ENCODE measurements at places on chromosomes 5 and 9.
A peak's percentile ranks its signal among the peaks of the same experiment; 100 is the strongest.

- peaks cover 36% of the 10 kb centered on the region for H3K4me1 ChIP-seq
- H3K4me3 ChIP-seq: no peak overlapping the region
- DNase-seq: peak; percentile 45
- no peaks in the 10 kb centered on the region for H3K36me3 ChIP-seq
- H3K27ac ChIP-seq: peak overlapping the region; percentile 57
- no peaks in the 10 kb centered on the region for H3K27me3 ChIP-seq
Measured at GRCh38 chr5:123156577-123157296, 67.7 kb downstream of the PRDM6 start.

DNA sequence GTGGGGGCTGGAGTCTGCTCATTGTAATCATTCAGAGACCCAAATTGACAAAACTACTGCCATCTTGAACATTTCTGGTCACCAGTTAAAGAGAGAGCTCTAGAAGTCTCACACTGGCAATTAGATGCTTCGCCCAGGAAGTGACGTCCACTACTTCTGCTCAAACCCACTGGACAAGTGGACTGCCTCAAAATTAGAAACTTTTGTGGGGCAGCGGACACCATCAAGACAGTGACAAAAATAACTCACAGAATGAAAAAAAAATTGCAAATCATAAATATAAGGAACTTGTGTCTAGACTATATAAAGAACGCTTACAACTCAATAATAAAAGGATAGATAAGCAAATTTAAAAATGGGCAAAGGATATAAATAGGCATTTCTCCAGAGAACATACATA lies 9.8 kb upstream of the SLC46A2 start:
- no peak overlapping the region for H3K4me3 ChIP-seq
- no peaks in the 10 kb centered on the region for H3K27me3 ChIP-seq
- H3K4me1 ChIP-seq: no peaks in the 10 kb centered on the region
- DNase-seq: no peak

DNA sequence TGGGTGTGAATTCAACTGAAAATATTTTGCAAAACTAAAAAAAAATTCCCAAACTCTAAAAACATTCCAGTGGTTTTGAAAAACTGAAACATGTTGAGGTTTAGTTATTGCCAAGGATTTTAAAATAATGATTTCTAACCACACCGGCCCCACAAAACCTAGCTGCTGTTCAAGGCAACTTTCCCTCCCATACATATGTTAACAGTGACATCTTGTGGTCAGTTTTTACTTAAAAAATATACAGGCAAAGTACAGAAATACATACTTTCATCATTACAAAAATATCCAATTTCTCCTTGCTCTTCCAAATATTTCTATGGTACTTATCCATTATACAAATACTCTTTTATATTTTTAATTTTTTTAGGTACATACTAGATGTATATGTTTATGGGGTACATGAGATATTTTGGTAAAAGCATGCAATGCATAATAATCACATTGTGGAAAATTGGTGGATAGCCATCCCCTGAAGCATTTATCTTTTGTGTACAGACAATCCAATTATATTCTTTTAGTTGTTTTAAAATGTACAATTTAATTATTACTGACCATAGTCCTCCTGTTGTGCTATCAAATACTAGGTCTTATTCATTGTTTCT lies 34.4 kb upstream of the MRPS30 start:
- no peaks in the 10 kb centered on the region for H3K36me3 ChIP-seq
- no peaks in the 10 kb centered on the region for H3K27me3 ChIP-seq
- H3K27ac ChIP-seq: no peak overlapping the region
- no peak overlapping the region for H3K4me3 ChIP-seq

- H3K4me3 ChIP-seq: no peak overlapping the region
- no peak overlapping the region for H3K27ac ChIP-seq
- no peak for DNase-seq
Measured at GRCh38 chr5:32110111-32110696, 63.9 kb downstream of the GOLPH3 start.

DNA sequence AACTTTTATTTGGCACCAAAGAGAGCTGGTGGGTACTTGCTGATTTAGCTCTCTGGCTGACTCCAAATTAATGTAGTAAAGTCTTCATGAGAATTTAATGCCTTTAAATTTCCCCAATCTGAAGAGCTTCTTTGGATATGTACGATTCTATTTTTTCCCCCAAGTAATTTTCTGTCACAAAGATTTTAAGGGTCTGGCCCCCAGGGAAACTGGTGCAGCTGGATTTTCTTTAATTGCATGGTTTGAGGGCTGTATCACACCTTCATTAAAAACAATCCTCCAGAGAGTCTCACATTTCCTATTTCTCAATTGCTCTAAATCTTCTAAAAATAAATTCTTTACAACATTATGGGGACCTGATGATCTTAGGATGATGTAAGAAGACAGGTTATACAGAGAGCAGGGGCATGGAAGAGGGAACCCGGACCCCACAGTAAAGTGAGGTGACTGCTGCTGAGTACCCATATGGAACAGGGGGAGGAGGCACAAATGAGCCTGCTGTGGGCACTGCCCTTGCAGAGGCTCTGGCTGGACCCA lies 158.9 kb downstream of the ENTREP1 start:
- no peak overlapping the region for H3K27ac ChIP-seq
- H3K4me1 ChIP-seq: no peaks in the 10 kb centered on the region
- no peak for DNase-seq
- no peak overlapping the region for H3K4me3 ChIP-seq
- no peaks in the 10 kb centered on the region for H3K36me3 ChIP-seq
- H3K27me3 ChIP-seq: no peaks in the 10 kb centered on the region

DNA sequence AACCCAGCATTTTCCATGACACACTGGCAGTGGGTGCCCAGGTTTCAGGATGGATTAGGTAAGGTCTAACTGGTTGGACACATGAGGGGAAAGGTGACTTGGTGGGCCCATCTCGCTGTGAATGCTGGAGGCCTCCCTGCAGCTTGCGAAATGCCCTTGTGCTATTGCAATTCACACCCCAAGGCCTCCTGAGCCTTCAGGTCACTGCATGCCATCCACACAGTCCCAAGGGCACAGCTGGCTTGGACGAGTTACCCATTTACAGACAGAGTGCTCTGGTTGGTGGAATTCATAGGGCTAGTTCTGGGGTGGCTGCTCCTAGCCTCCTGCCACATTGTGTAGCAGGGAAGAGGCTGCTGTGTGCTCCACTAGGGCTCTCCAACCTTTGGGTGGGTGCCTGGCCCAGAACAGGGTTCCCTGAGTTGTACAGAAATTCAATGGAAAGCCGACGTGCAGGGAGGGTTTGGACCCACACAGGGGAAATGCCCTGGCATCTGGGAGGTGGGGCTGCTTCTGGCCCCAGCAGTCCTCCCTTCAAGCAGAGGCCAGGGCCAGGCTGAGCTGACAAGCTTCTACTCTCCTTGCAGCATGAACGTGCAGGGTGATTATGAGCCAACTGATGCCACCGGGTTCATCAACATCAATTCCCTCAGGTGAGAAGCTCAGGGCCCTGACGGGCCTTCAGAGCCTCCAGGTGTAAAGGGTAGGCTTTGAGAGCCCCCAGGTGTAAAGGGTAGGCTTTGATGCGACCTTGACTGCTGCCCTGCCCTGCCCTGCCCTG lies 54.3 kb downstream of the ASS1 start:
- H3K27me3 ChIP-seq: no peaks in the 10 kb centered on the region
- peak; percentile 62 for DNase-seq
- H3K4me1 ChIP-seq: peaks cover 31% of the 10 kb centered on the region
- no peaks in the 10 kb centered on the region for H3K36me3 ChIP-seq
- no peak overlapping the region for H3K4me3 ChIP-seq
- peak overlapping the region; percentile 99 for H3K27ac ChIP-seq

All from hepatocyte (in vitro differentiated cells).